ENCODE measurements at places on chromosomes 4 and X.

DNA sequence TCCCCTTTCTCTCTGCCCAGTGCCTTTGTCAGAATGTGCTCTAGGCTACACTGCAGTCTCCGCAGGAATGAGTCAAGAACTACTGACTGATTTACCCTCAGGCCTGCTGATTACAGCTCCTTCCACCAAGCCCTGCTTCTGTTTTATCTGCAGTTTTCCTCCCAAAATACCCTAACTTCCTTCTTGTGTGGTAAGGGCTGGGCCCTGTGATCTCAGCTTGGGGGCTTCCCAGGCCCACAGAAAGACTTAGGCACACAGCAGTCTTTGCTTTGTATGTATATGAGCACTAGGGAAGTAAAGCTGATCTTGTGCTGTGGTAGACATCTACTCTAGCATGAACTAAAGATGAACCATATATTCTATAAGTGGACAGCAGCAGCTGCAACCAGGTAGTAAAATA is 18.8 kb downstream of the PAK3 start:
- no peak for DNase-seq

- no peak for DNase-seq
Observed at GRCh38 chr4:150145090-150145945, 67.1 kb downstream of the DCLK2 start.

DNA sequence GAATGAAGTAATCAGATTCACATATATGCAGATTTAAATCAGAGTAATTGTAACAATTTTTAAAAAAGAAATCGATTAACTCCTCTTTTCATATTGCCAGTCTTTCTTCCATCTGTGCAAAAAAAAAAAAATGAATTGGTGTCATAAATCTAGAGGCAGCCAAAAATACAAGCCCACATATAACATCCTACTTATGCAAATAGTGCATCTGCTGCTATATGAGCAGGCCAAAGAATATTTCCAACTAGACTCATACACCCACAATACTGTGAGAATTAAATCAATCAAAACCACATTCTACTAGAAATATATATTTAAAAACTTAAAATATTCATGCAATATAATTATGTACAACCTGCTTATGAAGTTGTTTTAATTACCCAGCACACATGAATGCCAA is 298.1 kb upstream of the TRAM1L1 start:
- DNase-seq = no peak

DNA sequence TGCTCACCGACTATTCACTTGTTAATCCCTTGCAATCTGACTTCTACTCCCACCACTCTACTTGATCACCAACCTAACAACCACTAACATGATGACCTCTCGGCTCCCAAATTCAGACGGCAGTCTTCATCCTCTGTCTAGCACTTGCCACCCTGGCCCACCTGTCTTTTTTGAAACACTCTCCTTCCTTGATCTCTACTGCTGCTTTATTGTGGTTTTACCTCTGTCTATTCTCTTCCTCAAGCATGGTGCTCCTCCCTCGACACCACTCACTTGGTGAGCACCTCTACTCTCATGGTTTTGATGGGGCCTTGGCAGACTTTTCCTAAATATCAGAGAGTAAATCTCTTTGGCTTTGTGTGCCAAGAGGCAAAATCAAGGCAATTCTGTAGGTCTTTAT is 21.7 kb upstream of the CXCR3 start:
- no peak for DNase-seq

GRCh38 chr4:142683997-142684396 is 162.1 kb downstream of the INPP4B start:
- DNase-seq = no peak

GRCh38 chr4:15992167-15992485 is 29.2 kb upstream of the FGFBP2 start:
- DNase-seq = no peak

Measured in NCI-H1105 (cell line).